ENCODE measurements at places on chromosomes 12 and 14.

DNA sequence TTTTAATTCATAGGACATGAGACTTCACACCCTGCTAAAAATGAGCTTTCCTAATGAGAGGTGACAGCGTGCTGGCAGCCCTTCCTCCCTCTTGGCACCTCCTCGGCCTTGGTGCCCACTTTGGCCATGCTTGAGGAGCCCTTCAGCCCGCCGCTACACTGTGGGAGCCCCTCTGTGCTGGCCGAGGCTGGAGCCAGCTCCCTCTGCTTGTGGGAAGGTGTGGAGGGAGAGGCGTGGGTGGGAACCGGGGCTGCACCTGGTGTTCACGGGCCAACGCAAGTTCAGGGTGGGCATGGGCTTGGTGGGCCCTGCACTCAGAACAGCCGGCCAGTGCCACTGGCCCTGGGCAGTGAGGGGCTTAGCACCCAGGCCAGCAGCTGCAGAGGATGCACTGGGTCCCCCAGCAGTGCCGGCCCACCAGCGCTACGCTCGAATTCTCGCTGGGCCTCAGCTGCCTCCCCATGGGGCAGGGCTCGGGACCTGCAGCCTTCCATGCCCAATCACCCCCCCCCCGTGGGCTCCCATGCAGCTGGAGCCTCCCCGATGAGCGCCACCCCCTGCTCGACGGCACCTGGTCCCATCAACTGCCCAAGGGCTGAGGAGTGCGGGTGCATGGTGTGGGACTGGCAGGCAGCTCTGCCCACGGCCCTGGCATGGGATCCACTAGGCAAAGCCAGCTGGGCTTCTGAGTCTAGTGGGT, 22.7 kb upstream of the B4GALNT1 start:
- ATAC-seq: no peak

DNA sequence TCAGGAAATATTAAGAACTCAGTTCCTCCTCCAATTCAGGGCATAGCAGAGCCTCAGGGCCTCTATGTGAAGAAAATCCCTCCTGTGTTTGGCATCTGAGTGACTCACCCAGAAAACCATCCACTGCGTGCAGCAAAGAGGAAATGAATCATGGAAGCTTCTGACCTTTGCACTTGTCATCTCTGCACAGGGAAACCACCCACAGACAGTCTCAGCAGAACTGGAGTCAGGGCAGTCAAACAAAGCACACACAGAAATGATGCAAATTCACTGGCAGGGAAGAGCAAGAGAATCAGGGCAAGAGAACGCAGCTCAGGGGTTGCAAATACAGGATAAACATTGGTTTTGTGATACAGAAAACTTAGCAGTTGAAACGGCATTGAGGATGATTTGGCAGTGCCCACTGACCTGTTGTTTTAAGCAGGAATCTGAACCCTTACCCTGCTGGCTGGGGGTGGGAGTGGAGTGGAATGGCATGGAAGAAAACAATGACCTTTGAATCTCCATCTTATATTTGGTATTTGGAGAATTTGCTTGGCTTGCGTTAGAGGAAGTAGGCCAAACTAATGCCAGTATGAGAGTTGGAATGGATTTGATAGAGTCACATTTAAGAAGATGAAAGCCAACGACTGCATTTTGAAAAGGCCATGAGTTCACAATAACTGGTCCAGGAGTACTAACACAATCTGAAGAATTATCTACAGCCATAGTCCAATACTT, 53.5 kb downstream of the PHLDA1 start:
- peak; percentile 96 for ATAC-seq

- no peak for ATAC-seq
These were observed 180.2 kb downstream of the CRADD start for GRCh38 chr12:93857279-93857938.

DNA sequence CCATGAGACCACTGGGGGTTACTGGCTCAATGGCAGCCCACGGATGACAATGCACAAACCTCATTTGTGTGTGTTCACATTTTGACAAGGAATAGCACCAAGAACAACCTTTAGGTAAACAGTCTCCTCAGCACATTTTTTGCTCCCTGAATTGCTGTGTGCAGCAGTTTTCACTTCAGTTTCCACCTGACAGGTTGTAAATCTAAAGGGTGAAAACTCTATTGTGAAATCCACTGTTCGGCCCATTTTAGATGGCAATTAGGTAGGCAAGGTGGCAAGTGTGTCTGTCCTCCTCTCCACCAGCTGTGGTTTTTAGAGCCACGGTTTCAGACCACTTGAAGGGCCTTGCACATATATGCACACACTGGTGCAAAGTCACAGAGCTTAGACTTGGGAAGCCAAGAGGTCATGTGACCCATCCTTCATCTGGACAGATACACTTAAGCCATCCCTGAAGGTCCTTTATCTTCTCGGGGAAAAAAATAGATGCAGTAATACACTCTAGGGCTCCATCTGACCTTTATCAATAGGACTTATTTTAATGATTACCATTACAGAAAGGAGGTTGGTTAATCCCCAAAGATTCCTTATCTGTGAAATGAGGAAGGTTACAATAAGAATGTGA, 23.2 kb downstream of the HAL start:
- ATAC-seq: no peak

GRCh38 chr12:76552343-76552938, 7.1 kb downstream of the OSBPL8 start:
- peak; percentile 48 for ATAC-seq

- ATAC-seq: no peak
These were observed 327.8 kb downstream of the PDZRN4 start for GRCh38 chr12:41515953-41516352.

DNA sequence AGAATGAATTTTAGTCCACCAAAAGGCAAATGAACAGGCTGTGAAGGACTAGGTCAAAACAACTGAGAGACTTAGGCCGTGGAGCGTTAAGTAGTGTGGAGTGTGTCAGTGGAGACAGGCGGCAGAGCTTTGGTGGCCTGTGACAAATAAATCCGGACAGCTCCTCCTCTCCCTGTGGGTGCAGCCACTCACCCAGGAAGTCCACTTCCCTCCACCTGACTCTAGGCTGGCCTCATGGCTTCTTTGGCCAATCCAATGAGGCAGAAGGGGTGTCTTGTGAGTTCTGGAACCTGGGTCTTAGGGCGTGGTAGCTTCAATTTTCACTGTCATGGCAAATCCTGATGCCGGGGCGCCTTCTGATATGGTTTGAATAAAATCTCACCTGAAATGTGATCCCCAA, 180.9 kb upstream of the C14orf180 start:
- ATAC-seq: no peak
